T-helper 17 cell (primary cell): ENCODE measurements at places on chromosomes 12 and 14. TPM values are rescaled to one million over a fixed set of nuclear protein-coding genes. Genes with fewer than 3 reads are reported as not detected.

PSME2 gene
- 134 TPM for total RNA-seq

R3HDM2 gene
- 101 TPM for total RNA-seq

RAD52 gene
- total RNA-seq: 11.9 TPM

DNA sequence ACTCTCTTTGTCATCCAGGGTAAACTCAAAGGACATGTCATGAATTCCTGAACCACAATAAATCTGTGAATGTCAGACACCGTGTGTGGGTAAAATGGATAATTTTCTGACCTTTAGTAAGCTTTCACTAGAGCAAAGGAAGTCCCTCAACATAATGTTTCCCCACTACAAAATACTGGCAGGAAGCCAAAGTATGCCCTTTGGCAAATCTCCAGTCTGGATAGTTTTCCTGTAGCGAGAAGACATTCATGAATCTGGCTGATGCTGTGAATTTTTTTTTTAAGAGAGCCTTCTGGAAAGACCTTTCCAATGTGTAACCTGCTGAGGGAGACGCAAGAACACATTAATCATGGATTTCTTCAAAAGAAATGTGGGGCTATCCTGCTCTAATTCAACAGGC is 389.6 kb upstream of the DDHD1 start:
- H3K36me3 ChIP-seq: no peaks in the 10 kb centered on the region
- no peaks in the 10 kb centered on the region for H3K4me1 ChIP-seq
- H3K27ac ChIP-seq: no peak overlapping the region
- H3K4me3 ChIP-seq: no peak overlapping the region
- no peak for DNase-seq
- no peaks in the 10 kb centered on the region for H3K27me3 ChIP-seq

DNA sequence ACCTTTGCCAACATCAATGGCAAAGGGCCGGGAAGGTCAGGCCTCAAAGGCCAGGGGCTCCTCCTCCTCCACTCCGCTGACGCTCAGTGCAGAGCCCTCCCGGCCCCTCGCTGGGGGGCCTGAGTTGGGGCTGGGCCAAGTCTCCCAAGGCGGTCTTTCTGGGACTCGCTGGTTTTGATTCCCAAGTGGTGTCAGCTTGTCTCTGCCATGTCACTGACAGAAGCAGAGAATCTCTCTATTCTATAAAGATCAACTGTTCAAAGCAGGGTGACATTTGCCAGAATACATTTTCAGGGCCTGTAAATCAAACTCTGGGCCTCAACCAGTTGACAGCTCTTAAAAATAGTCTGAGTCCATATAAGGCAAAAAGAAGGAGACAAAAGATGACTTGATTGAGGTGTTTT is 75.9 kb downstream of the CCDC88C start:
- H3K27ac ChIP-seq: peak overlapping the region; percentile 80
- H3K4me3 ChIP-seq: no peak overlapping the region
- DNase-seq: no peak
- H3K4me1 ChIP-seq: peaks cover 19% of the 10 kb centered on the region
- no peaks in the 10 kb centered on the region for H3K27me3 ChIP-seq
- H3K36me3 ChIP-seq: peaks cover 4% of the 10 kb centered on the region

- DNase-seq: no peak
- no peak overlapping the region for H3K27ac ChIP-seq
- peaks cover 6% of the 10 kb centered on the region for H3K36me3 ChIP-seq
- peaks cover 13% of the 10 kb centered on the region for H3K27me3 ChIP-seq
- H3K4me1 ChIP-seq: peaks cover 9% of the 10 kb centered on the region
- no peak overlapping the region for H3K4me3 ChIP-seq
Measured at GRCh38 chr14:104377256-104377655, 202.3 kb upstream of the C14orf180 start.

- no peak overlapping the region for H3K4me3 ChIP-seq
- H3K27me3 ChIP-seq: no peaks in the 10 kb centered on the region
Measured at GRCh38 chr12:77610446-77610845, 220.2 kb upstream of the NAV3 start.

GRCh38 chr14:51445001-51445390 is 204.9 kb downstream of the TMX1 start:
- no peak overlapping the region for H3K27ac ChIP-seq
- H3K4me3 ChIP-seq: no peak overlapping the region
- no peaks in the 10 kb centered on the region for H3K4me1 ChIP-seq
- H3K27me3 ChIP-seq: peaks cover 56% of the 10 kb centered on the region

DNA sequence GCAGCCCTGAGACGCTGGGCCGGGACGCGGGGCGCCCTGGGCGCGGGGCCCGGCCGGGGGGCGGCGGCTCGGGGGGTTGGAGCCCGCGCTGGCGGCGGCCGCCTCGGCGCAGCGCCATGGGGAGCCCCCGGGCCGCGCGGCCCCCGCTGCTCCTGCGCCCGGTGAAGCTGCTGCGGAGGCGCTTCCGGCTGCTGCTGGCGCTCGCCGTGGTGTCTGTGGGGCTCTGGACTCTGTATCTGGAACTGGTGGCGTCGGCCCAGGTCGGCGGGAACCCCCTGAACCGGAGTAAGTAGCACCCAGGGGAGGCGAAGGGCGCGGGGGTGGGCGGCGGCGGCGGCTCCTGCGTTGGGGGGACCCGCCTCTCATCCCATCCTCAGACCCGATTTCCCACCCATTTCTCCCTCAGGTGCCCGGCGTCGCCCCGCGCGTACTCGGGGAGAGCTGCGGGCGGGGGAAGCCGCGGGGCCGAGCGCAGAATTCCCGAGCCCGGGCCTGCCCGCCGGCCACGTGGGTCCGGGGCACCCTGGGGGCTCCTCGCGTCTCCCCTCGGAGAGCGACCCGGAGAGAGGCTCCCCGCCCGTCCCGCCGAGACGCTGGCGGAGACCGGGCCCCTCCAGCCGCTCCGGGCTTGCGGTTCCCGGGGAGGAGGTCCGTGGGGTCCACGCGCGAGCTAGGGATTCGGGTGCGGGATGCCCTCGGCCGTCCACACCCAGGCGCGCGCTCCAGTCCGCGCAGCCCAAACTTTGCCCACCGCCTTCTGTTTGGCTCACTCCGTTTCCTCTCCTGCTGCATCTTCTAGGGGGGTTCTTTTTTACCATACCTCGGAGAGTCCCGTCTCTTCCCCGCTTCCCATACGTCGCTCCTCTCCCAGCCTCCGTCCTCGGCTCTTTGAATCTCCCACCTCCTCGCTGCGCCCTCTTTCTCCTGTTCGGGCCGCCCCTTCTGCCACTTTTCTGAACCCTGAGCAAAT is 807 bp downstream of the B4GALNT3 start:
- no peaks in the 10 kb centered on the region for H3K36me3 ChIP-seq
- H3K4me1 ChIP-seq: peaks cover 19% of the 10 kb centered on the region
- peak overlapping the region; percentile 81 for H3K27ac ChIP-seq

DNA sequence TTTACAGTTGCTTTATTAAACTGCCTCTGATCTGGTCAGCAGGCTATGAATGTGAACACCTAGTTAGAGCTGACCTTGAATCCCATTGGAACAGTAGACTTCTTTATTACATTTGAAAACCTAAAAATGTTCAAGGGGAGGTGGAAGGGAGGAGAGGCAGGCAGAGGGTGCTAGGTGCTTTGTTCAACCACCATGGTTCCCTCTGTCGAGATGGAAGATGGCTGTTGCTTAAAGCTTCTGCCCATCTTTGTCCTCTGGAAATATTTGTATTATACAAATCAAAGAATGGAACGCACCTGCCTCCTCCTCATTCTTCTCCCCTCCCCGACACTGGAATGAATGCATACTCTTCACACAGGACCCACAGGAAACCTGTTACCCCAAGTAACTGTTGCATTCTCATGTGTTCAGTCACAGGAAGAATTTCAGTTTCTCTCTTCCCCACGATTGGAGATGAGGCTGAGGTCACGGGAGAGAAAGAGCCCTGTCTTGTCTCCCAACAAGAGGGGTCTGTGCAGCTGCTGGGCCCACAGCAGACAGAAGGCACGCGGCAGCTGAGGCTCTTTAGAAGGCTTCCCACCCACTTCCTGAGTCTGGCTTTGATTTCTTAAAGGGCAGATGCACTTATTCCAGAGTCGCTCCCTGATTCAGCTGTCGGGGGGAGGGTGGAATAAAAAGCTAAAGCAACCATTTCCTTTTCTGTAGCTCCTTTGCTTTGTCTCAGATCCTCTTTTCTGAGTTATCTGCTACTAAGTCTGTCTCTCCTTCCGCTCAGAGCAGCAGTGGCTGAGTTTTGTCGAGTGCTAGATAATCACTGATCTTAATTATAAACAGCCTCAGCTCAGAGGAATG is 217.9 kb upstream of the BTG1 start:
- peaks cover 27% of the 10 kb centered on the region for H3K4me1 ChIP-seq
- peak overlapping the region; percentile 88 for H3K27ac ChIP-seq
- no peaks in the 10 kb centered on the region for H3K27me3 ChIP-seq
- H3K36me3 ChIP-seq: no peaks in the 10 kb centered on the region

DNA sequence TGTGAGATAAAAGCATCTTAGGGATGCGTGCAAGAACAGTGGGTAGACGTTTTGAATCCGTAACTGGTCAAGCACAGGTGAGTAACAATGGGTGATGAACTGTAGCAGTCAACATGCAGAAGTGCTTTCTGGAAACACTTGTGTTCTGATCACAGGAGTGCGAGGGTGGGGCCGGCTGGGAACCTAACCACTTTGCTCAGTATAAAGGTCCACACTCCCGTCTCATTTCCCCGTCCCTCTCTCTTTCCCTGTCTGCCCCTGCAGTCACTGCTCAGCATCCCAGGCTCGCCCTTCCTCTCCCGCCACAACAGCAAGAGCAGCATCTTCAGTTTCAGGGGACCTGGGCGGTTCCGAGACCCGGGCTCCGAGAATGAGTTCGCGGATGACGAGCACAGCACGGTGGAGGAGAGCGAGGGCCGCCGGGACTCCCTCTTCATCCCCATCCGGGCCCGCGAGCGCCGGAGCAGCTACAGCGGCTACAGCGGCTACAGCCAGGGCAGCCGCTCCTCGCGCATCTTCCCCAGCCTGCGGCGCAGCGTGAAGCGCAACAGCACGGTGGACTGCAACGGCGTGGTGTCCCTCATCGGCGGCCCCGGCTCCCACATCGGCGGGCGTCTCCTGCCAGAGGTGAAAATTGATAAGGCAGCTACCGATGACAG is 127.1 kb downstream of the FIGNL2 start:
- no peak overlapping the region for H3K27ac ChIP-seq
- peaks cover 10% of the 10 kb centered on the region for H3K4me1 ChIP-seq
- peaks cover 7% of the 10 kb centered on the region for H3K36me3 ChIP-seq
- peaks cover 41% of the 10 kb centered on the region for H3K27me3 ChIP-seq
- peak overlapping the region; percentile 55 for H3K4me3 ChIP-seq
- peak; percentile 10 for DNase-seq

- no peaks in the 10 kb centered on the region for H3K36me3 ChIP-seq
- no peak for DNase-seq
- H3K27ac ChIP-seq: peak overlapping the region; percentile 90
Measured at GRCh38 chr12:810116-810515, 57.7 kb downstream of the WNK1 start.

DNA sequence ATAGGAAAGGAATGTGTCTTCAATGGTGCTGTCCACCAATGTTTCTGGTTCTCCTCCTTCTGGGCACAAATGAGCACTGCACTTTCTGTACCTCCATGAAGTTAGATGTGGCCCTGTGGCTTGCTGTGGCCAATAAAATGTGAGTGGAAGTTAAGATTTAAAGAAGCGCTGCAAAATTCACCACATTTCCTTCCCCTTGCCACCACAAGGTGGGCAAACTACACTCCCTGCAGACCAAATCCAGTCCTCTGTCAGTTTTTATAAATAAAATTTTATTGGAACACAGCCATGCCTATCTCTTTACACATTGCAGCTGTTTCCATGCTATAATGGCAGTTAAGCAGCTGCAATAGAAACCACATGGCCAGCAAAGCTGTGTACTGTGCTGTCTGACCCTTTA is 141.4 kb upstream of the TMPO start:
- no peak overlapping the region for H3K27ac ChIP-seq
- no peak for DNase-seq
- peaks cover 71% of the 10 kb centered on the region for H3K27me3 ChIP-seq

DNA sequence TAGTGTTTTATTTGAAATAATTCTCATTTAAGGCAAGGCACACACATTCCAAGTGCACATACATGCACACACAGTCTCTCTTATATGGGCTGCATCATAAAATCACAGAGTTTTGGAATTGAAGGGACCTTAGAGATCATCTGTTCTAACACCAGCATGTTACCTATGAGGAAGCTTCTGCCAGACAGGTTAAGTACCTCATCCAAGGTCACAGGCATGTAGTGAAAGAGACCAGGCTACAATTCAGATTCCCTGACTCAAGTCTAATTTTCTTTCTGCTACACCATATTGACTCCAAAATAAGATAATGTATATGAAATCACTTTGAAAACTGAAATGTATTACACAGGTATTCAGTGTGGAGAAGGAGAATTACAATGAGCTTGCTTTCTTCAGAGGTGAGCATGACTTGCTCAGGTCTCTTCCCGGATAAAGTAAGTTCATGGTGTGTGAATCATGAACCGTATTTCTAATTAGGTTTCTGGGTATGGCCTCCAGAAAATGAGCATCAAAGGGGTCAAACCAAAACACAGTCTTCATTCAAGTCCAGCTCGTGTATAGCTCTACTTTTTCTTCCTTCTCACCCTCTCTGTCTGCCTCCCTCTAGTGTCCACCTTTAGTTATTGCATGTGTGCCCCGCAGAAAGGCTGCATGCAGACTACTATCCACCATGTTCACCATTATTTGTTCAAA is 411.9 kb downstream of the FUT8 start:
- H3K4me3 ChIP-seq: peak overlapping the region; percentile 41
- H3K36me3 ChIP-seq: no peaks in the 10 kb centered on the region
- H3K4me1 ChIP-seq: peaks cover 10% of the 10 kb centered on the region
- H3K27me3 ChIP-seq: no peaks in the 10 kb centered on the region
- DNase-seq: no peak
- no peak overlapping the region for H3K27ac ChIP-seq

DNA sequence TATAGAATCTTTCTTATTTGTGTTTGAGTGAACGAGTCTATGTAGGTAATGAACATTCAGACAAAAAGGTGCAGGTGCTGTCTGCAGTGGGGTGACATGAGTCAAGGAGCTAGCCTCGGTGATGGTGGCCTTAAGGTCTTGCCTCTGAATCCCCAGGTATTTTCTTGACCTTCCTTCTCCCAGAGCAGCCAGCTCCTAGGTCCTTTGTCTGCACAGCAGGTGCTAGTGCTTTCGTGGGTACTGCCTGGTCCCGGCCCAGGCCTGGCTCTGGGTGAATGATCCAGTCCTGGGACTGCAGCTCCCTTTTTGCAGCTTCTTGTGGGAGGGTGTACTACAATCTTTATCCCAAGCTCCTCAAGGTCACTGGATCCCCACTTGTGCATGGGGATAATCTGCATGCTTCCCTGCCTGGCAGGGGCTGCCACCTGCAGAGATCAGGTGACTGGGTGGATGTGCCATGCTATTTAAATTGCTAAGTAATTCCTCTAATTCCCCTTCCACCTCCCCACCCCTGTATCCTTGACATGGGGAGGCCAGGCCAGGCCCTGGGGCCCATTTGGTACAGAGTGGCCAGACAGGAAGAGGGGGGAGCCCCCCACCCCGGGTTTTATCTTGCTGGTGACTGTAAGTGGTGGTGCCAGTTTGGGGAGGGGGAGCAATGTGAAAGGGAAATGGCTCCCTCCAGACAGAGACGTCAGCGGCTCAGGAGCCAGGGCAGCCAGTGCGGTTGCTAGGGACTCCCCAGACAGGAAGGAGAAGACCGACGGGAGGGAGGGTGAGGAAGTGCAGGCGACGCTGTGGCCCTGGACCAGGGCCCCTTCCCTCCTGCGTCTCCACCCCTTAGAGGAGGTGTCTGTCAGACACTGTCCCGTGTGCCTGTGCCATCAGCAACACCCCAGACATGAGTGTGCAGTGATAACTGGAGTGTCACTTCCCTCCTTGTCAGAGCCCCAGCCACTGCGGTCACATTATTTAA is 6.7 kb downstream of the VASH1 start:
- peaks cover 25% of the 10 kb centered on the region for H3K4me1 ChIP-seq
- H3K36me3 ChIP-seq: no peaks in the 10 kb centered on the region
- H3K4me3 ChIP-seq: peak overlapping the region; percentile 67
